Kasumi-1 (cell line): ENCODE measurements at places on chromosomes 7 and 10.

DNA sequence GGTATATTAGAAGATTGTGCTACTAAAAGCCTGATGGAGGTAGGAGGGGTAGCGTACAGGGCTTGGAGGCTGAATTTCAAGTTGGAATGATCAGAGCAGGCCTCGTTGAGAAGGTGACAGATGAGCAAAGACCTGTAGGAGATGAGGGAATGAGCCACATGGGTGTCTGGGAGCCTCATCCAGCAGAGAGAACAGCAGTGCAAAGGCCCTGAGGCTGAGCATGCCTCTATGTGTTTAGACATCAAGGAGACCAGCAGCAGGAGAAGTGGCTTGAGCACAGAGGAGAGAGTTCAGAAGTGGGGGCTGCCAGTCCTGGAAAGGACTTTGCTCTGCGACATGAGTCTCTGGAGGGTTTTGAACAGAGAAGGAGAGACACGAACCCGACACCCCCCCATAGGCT, 111.7 kb downstream of the TMEM130 start:
- no peak for DNase-seq

- no peak for DNase-seq
These were observed 198.5 kb upstream of the TMEM196 start for GRCh38 chr7:19971956-19972355.

GRCh38 chr10:125123476-125124114, 36.8 kb downstream of the CTBP2 start:
- DNase-seq, result no peak

GRCh38 chr10:6163364-6164270, 39.1 kb upstream of the PFKFB3 start:
- peak; percentile 77 for DNase-seq

DNA sequence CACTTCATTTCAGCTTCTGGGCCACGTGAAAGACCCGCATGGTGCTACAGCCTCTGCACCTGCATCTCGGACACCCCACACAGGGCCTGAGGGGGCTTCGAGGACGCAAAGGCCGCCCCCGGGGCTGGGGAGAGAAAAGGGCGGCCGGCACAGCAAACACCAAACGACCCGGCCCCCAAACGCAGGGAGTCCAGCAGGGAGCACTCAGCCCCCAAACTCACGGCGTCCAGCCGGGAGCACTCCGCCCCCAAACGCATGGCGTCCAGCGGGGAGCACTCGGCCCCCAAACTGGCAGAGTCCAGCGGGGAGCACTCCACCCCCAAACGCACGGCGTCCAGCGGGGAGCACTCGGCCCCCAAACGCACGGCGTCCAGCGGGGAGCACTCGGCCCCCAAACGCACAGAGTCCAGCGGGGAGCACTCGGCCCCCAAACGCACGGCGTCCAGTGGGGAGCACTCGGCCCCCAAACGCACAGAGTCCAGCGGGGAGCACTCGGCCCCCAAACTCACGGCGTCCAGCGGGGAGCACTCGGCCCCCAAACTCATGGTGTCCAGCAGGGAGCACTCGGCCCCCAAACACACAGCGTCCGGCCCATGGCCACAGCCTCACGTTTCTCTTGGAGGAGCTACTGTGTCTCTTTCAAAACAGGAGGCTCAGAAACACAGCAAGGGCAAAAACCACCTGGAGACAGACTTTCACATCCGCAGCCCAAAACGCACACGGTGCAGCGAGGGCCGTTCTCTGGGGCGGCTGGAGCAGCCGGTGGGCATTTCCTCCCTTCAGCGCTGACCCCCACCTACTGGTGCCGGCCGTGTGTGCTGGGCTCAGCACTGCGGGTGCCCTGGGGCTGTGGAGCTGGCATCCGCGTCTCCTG, 27.0 kb upstream of the UTF1 start:
- no peak for DNase-seq

DNA sequence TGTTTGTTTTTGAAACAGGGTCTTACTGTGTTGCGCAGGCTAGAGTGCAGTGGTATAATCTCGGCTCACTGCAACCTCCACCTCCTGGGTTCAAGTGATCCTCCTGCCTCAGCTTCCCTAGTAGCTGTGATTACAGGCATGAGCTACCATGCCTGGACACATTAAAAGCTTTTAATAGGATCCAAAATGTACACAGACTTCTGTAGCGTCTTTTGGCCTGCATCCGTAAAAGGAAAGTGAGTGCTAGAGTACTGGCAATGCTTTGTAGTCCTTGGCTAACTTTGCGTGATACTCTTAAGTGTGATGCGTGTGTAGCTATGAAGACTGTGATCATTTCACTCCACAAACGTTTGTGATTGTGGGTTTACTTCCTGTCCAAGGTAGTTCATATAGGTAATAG, 13.3 kb downstream of the ZRANB1 start:
- DNase-seq, result no peak

DNA sequence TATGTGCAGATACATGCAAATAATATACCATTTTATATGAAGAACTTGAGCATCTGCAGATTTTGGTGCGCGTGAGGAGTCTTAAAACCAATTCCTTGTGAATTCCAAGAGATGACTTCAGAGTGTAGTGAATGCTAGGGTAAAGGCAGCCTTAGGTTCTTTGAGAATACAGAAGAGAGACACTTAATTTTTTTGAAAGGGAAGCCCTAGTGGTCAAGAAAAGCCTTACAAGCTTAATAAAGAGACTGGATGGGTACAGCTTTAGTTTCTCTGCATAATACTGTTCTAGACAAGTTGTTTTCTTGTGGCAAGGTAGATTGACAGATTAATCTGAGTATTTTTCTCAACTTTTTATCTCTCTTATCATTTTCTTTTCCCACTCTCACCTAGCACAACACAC, 636.5 kb downstream of the DNAJB9 start:
- no peak for DNase-seq

DNA sequence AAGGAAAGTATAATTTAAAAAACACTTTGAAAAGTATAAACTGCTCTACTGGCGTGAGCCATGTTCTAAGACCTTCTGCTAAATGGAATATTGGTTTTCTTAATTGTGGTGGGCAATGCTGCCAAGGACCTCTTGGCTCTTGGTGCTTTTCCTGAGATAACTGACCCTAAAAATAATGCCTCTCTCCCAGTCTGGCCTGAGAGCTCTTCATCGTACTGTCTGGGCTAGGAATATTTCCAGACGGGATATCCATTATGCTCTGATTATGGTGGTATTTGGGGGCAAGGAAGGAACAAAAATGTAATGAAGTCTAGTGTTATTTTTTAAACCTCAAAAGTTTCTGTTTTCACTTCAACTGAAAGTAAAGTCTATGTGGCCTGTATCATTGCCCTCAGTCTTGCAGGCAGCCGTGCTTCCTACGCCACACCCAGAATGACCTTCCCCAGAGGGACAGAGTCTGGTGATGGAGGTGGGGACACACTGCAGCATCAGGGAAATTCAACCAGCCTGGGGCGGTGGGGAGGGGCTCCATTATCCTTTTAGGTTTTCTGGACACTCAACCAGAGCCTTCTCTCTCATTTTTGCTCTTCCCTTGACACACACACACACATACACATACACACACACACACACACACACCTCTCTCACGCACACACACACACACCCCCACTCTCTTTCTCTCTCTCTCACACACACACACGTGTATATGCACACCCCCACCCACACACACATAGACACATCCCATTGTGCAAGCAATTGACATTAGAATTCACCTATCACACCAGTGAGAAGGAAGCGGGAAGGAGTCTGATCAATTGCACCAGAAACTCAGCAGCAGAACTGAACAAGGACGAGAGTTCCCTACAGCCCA, 99.6 kb downstream of the LRRC18 start:
- no peak for DNase-seq

GRCh38 chr10:10860455-10860976, 157.2 kb upstream of the CELF2 start:
- no peak for DNase-seq

- DNase-seq, result no peak
These were observed 22.6 kb upstream of the PRKCQ start for GRCh38 chr10:6602700-6603084.

GRCh38 chr7:209906-210305, 17.5 kb downstream of the FAM20C start:
- no peak for DNase-seq

DNA sequence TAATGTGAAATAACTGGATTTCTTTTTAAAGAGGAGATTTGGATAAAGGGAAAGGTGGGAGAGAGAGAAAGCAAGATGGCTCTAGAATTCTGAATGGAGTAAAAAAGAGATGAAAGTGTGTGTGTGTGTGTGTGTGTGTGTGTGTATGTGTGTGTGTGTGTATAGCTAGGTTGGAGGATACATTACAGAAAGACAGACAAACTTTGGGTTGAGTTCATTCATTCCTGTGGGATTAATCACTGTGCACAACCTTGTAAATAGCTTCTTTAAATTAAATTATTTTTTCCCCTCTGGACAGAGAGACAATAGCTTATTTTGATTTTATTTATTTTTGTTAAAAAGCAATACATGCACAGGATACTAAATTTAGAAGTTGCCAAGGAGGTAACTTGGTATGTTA, 7.5 kb downstream of the ASB4 start:
- DNase-seq, result no peak

- peak; percentile 85 for DNase-seq
These were observed 51.2 kb downstream of the KIF5B start for GRCh38 chr10:32005050-32005449.

DNA sequence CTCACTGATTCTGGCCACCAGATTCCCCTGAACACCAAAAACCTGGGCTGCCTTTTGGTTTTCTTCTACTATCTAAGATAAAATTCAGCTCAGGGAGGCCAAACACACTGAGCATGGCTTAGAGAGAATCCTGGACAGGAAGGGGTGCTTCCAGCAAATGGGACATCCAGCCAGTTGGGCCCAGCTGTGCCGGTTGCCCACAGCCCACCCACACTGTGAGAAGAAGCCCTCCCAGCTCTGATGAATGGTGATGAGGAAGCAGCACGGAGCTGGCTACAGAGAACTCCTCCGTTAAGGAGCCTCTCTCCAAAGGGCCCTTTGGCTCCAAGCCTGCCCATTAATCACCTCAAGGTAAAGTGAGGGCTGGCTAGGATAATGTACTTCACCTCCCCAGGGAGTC, 15.9 kb downstream of the LRRC18 start:
- DNase-seq, result no peak

GRCh38 chr7:45988405-45989057, 67.5 kb upstream of the IGFBP3 start:
- no peak for DNase-seq

GRCh38 chr7:43649755-43650274, 66.9 kb downstream of the STK17A start:
- DNase-seq, result peak; percentile 72

- no peak for DNase-seq
These were observed 2.6 kb upstream of the GIMAP4 start for GRCh38 chr7:150564566-150564965.

DNA sequence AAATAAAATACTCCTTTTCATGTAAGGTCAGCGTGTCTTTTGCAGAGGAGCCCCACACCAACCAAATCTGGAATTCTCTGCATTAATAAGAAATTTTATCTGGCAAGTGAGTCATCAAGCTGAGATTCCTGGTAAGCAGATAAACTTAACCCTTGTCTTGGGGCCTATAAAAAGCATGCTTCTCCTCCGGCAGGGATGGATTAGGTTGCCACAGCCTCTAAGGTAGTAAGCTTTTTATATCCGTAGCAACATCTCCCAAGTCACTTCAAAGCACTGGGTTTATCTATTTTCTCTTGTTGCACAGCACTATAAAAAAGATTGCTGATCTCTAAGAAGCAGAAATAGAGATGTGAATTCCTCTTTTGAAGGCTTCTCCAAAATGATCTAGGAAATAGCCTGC, 202.8 kb upstream of the NOBOX start:
- no peak for DNase-seq

DNA sequence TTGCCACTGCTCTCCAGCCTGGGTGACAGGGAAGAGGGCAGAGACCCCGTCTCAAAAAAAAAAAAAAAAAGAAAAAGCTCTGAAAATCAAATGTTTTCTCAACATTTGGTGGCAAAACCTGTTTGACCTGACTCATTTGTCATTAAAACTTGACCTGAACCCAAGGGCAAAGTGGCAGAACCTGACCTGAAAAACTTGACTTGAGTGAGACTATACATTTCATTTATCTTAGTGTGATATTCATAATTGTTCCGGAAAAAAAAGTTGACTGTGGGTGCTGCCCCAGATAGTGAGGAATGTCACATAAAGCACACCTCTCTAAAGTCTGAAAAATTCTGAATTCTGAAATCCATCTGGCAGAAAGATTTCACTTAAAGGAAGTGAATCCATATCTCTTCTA, 2.3 kb upstream of the TAX1BP1 start:
- no peak for DNase-seq

- DNase-seq, result no peak
These were observed 573.8 kb downstream of the POM121L12 start for GRCh38 chr7:53609185-53609584.

GRCh38 chr7:12930534-12930933, 243.1 kb downstream of the ARL4A start:
- no peak for DNase-seq

- DNase-seq, result peak; percentile 55
These were observed 518 bp upstream of the COMMD3 start for GRCh38 chr10:22315455-22316285.

- no peak for DNase-seq
These were observed 46.3 kb downstream of the GRID2IP start for GRCh38 chr7:6504996-6505395.

DNA sequence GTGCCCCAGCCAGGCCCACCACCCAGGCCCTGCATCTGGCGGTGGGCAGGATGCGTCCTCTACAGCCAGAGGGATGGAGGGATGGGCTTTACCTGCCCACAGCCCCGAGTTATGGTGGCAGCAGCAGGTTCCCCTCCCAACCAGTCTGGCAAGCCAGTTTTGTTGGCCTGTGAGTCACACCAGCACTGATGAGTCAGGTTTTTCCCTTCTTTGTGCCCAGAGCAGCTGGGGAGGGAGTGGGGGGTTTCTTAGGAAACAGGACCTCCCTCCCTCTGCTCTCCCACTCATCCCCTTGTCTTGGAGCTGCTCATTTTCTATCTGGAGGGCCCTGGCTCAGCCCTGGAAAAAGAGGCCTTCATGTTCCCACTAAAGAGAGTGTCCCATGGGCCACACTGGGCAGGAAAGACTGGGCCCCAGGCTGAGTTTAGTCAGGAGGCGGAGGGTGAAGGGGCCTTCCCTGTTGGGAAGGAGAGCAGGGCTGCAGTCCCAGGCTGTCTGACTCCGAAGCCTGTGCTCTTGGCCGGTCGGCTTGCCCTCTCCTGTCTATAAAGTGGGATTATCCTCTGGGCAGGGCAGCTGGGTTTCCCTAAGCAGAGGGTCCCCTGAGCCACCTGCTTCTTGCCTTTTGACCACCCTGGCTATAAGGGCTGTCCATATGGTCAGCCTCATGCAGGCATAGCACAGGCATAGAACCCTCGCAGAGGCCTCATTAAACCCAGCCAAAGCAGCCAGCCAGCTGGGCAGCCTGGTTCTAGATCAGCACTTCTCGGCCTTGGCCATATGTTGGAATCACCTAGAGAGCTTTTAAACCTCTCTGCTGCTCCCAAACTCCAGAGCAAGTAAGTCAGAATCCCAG, 30.2 kb upstream of the ANKRD2 start:
- DNase-seq, result peak; percentile 79

DNA sequence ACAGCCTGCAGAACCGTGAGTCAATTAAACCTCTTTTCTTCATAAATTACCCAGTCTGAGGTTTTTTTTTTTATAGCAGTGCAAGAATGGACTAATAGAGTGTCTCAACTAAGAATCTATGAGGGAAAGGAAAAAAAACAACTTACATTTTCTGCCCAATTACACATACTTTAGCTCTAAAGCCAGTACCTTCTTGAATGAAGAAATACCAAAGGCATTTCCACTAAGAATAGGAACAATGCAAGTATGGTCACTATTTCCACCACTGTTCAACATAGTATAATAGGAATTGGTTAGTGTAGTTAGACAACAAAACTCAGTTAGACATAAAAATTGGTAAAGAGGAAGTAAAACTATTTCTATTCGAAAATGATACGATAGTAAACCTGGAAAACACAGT, 37.6 kb downstream of the MICU1 start:
- DNase-seq, result no peak

GRCh38 chr10:67098461-67098860, 172.6 kb downstream of the LRRTM3 start:
- DNase-seq, result no peak
